ENCODE measurements at places on chromosomes 5 and 9.
A peak's percentile ranks its signal among the peaks of the same experiment; 100 is the strongest.

DNA sequence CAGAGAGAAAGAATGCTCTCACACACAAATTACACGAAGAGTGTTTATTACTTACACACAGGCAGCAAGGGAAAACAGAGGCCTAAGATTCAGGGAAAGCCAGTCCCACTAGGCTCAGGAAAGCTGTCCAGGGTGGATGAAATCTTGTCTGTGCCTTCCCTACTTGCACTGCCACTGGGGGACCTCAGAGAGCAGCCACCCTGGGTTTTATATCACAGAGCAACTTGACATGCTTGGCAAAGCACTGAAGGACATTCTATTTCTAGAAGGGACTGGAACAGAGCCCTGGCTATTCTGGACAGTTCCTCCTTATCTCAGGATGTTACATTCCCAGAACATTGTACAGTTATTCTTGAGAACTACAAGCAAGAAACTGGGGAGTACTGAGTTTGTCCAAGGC lies 7.5 kb upstream of the PRSS3 start:
- no peak for DNase-seq

- DNase-seq, result no peak
These were observed 63.7 kb upstream of the SPINK5 start for GRCh38 chr5:148000036-148000435.

DNA sequence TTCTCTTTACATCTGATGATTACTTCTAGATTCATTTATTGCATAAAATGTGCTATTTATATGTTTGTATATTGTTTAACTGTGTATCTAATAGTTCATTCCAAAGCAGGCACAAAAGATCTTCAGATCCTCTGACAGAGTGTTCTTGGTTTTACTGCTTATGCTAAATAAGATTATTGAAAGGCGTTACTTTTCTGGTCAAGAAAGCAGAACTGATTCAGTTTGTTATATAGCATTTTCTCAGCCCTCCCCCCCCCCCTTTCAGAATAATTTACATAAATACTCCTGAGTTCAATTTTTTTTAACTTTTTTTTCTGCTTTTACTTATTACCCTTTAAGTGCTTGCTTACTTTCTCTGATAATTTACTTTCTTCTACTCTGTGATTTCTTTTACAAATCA lies 15.4 kb downstream of the CDC42SE2 start:
- no peak for DNase-seq

DNA sequence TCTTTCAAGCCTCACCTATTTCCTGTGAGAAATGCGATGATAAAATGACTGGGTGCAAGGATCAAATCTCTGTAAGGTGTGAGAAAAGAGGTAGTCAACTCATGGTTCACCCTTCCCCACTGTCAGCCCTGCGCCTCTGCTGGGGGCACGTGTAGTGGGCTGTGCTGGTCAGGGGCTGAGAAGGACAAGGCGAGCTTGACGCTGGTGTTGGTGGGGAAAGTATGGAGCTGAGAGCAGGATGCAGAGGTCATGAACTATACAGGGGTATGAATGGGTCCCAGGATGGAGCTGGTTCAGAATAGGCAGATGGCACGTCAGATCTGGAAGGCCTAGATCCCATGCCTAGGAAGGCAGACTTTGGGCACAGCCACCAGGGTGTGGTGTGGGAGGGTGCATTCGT lies 20.6 kb downstream of the PITX1 start:
- no peak for DNase-seq

DNA sequence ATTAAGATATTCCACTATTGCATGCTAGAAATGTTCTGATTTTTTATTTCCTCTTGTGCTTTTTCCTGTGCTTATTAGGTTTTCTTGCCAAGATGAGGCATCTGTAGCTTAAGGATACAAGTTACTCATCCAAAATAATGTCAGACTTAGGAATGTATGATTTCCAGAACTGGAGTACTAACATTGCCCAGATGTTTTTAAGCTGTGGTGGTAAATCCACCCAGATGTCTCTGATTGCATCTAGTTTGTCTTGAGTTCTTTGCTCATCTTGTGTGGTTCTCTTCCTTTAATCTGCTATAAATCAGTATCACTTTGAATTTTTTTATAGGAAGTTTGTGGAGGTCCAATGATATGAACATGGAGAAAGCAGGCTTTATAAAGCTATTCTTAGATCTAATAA lies 337.5 kb upstream of the ZNF608 start:
- no peak for DNase-seq

DNA sequence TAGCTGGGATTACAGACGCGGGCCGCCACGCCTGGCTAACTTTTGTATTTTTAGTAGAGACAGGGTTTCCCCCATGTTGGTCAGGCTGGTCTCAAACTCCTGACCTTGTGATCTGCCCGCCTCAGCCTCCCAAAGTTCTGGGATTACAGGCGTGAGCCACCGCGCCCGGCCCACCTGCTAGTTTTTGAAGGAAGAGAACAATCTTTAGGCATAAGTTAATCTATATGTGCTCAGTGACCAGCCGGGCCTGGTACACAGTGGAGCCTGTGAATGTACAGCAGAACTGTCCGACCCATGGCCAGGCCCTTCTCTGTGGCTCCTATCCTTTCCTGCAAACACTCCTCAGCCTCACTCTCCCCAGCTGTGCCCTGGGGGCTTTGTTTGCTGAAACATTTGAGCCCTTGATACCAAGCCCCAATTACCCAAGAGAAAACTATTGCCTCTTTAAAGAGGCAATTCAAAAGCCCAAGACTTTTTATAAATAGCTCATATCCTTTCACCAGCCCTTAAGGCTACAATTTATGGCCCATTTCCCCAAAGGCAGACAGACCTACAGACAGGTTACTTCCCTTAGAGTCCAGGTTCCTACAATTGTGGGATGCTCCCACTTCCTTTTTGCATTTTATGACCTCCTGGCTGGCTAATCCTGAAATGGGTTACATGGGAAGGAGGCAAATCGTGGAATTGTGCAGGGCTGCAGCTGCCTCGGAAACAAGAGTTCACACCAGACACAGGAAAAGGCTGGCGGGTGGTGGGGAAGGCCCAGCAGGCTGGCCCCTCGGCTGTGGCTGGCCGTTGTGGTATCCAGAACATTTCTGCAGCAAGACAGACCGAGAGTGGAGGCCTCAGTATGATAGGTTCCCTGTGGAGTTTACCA lies 37.5 kb downstream of the SPRY4 start:
- DNase-seq, result no peak

DNA sequence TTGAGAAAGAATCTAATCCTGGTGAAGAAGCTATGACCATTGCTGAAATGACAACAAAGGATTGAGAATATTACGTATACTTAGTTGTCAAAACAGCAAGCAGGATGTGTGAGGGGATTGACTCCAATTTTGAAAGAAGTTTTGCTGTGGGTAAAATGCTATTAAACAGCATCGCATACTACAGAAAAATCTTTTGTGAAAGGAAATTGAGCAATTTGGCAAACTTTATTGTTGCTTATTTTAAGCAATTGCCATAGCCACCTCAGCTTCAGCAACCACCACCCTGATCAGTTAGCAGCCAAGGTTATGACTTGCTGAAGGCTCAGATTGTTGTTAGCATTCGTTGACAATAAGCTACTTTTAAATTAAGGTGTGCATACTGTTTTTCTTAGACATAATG lies 22.5 kb upstream of the ARL14EPL start:
- no peak for DNase-seq

- no peak for DNase-seq
These were observed 205.5 kb upstream of the PTGER4 start for GRCh38 chr5:40474250-40474649.

GRCh38 chr5:74251141-74252035 lies 389.1 kb downstream of the ENC1 start:
- DNase-seq, result no peak

GRCh38 chr9:89721176-89721700 lies 116.4 kb downstream of the GADD45G start:
- no peak for DNase-seq

- no peak for DNase-seq
These were observed 29.6 kb upstream of the B4GALT1 start for GRCh38 chr9:33196736-33197135.

- no peak for DNase-seq
These were observed 159.6 kb downstream of the IRX2 start for GRCh38 chr5:2591777-2592453.

GRCh38 chr5:84535281-84535680 lies 150.6 kb upstream of the EDIL3 start:
- no peak for DNase-seq

- peak; percentile 65 for DNase-seq
These were observed 1.9 kb upstream of the CRB2 start for GRCh38 chr9:123353984-123354591.

- no peak for DNase-seq
These were observed 408.8 kb downstream of the ADGRV1 start for GRCh38 chr5:90967443-90967842.

GRCh38 chr9:14935964-14936363 lies 25.7 kb upstream of the FREM1 start:
- no peak for DNase-seq

DNA sequence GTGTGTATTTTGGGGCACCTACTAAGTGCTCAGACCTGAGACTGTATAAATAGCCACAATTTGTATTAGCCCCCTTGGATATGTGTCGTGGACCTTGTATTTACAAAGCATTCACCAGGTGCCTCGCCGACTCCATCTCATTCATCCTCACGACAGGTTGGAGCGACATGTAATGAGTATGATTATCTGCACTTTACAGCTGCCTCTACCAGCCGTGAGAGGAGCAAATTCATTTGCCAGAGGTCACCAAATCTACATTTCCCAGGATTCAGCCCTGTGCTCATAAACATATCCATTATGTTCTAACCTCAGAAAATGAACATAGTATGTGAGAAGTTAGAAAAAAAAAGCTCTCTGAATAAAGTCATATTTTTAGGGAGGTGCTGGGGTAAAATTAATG lies 167.4 kb downstream of the ZDHHC21 start:
- no peak for DNase-seq

DNA sequence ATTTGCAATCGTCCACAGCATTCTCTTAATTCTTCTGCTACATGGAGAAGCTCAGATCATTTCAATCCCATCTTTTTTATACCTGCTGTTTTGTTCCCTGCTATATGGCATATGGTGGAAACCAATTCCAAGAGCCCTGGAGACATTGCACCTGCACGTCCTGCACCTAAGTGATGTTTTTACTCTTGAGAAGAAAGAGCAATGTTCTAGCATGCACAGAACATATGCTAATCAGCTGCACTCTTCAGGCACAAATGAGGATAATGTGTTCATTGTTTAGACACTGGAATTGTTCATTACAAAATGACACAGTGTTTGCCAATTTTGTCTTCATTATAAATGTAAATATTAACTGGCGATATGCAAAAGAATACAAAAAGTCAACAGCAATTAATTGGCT lies 935.8 kb downstream of the TLE4 start:
- DNase-seq, result no peak

DNA sequence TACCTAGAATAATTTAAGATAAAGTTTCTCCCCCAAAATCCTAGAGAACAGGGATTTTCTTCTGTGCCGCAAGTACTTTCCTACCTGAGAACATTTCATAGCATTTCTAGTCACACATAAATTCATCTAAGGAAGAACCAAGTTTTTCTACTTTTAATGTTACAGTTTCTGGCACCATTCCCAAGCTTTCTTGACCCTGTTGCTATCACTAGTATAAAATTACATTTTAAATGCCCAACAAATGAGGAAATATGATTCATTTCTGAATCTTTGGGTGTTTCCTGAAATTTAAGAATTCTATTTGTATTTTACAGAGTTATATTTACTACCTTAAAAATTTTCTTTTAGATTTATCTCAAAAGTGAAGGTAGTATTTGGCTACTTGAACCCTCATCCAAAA lies 137.8 kb downstream of the LPAR1 start:
- no peak for DNase-seq

DNA sequence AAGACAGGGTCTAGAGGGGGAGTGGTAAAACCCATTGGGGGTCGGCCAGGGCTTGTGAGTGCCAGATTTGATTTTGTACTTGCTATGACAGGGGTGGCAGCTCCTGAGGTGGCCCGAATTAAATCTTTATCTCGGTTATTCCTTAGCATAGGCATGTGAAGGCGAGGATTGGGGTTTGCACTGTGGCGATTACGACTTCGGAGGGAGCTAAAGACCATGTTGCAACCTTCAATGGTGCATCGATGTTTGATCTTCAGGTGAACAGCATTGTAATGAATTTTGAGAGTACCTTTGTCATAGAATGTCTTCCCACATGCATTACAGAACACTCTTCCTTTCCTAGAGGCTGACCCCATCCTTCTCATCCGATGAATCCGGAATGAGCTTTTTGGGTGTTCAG lies 433.9 kb downstream of the BNC2 start:
- DNase-seq, result no peak

DNA sequence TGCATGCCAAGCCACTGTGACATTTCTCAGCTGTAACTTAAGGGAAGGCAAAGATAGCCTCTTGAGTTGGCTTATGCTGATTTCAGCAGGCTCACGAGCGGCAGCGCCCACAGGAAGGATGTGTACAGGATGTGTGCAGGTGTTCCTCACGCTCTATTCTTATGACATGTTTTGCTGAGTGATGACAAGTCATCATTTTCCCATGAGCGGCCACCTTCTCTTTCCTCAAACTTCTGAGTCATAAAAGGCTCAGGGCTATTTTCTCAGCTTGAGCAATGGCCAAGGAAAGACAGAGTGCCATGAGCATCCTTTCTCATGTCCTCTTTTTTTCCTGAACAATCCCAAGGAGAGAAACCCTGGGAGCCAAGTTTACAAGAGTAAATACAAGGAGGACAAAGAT lies 365.9 kb downstream of the PLK2 start:
- no peak for DNase-seq

- DNase-seq, result no peak
These were observed 21.9 kb downstream of the TTC1 start for GRCh38 chr5:160030631-160031377.

GRCh38 chr5:109868737-109869136 lies 179.0 kb downstream of the MAN2A1 start:
- DNase-seq, result no peak

DNA sequence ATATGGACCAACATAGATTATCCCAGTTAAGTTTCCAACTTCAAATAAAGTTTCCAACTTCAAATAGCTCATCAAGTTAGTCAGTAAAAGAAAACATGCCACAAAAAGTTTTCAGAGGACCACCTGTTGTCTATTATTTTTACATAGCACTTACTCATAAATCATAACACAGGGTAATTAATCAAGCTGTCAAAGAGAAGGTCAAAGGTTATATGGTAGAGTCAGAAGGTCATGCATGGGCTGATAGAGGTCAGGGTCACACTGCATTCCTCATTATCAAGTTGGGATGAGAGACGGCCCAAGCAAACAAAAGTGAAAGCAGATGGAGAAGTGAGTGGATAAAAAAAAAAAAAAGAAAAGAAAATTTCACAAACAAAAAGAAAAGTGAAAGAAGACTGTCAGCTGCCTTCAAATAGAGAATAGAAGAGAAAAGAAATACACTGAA lies 145.5 kb upstream of the POU5F2 start:
- DNase-seq, result no peak

GRCh38 chr5:151665613-151666012 lies 21.1 kb downstream of the SPARC start:
- DNase-seq, result no peak

All from right lobe of liver (tissue), 6 donors.